ENCODE measurements at places on chromosomes 7 and 10.

DNA sequence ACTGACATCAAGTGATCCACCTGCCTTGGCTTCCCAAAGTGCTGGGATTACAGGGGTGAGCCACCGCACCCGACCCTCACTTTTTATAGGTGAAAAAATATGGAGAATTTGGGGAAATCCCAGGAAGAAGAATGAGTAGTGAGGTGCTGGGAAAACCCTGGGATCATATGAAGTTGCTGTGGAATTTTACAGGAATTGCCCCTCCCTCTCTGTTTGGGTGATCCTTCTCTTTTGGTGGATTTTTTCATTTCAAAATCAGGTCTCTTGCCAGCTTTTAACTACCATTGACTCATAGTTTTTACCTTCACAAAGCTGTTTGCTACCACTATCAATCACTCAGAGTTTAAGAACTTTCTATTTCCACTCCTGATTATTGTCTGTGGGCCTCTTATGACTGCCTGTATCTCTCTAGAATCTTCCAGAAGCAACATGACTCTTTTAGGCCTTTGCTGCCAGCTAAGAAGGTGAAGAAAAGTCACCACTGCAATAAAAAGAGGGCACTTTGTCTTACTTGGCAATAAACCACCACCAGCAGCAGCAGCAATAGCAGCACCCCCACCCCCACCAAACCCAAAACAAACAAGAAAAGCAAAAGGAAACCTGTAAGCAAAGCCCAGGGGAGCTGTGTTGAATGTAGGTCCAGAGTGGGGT lies 4.0 kb upstream of the GIMAP8 start:
- DNase-seq = no peak

DNA sequence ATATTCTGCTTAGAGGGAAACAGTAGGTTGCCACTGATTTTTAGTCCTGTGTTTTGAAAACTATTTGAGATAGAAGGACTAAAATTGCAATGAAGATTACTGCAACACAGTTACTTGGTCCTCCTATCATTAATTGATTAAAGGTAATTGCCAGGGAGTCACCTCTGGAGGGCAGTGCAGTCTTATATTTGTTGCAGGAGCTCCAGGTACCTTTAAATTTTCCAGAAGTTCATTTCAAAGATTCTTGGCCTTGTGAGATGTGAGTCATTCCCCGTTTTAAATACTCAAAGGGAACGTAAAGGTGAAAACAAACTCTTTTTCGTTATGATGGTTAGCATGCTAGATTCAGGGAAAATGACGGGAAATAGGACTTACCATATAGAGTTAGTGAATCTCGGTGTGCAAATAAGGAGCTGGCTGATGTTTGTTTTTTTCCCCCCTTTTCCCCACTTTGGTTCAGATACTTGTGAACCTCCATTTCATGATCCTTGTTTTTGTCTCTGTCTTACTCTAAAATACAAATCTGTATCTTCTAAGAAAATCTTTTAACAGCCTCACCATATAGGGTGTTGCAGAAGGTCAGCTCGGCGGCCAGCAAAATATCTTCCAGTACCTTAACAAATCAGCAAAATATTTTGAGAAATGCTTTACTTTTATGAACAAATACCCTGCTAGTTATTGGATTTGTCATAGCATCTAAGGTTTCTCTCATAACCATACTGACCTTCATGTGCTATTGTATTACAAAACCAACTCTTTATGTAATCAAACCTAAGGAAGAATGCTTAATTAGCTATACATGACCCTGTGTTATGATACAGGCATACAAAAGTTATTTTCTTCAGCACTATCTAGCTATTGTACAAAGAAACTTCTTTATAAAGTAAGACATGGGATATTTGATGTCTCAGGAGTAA lies 143.0 kb upstream of the HDAC9 start:
- peak; percentile 23 for DNase-seq

GRCh38 chr10:126063353-126063791 lies 167.0 kb downstream of the FANK1 start:
- no peak for DNase-seq

- no peak for DNase-seq
Observed at GRCh38 chr10:30758338-30758737, 128.8 kb upstream of the LYZL2 start.

- peak; percentile 17 for DNase-seq
Observed at GRCh38 chr7:123580406-123581161, 21.0 kb upstream of the ASB15 start.

GRCh38 chr7:135792363-135792668 lies 43.7 kb upstream of the FAM180A start:
- no peak for DNase-seq

DNA sequence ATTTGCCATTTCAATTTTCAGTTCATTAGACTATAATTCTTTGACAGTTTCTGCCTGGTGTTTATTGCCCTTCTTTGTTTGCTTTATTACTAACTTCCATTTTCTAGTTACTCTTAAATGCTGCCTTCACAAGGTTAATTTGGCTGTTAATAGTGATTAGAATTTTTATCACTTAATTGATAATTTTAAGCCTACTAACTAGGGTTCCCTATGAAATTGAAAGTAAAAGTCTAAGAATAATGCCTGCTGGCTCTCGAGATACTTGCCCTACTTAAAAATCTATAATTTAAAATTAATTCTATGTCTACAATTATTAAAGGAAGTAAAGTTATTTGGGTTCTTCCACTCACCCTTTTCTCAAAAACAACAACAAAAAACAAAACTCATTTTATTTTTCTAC lies 65.3 kb downstream of the C1GALT1 start:
- no peak for DNase-seq

DNA sequence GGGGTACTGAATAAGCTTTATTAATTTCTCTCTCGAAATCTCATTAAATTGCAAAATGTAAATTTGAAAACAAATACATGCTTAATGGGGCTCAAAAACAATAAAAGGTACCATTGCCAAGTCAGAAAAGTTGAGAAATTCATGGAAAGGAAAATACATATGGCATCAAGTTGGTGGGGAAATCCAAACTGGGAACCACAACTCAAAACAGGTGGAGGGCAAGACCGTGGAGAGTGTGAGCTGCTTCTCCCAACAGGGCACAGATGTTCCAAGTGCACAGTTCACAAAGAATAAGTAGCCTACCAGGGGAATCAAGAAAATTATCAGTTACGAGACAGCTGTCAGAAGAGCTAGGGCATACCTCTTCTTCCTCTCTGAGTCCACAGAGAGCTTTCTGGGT lies 26.6 kb downstream of the MKX start:
- DNase-seq = no peak

DNA sequence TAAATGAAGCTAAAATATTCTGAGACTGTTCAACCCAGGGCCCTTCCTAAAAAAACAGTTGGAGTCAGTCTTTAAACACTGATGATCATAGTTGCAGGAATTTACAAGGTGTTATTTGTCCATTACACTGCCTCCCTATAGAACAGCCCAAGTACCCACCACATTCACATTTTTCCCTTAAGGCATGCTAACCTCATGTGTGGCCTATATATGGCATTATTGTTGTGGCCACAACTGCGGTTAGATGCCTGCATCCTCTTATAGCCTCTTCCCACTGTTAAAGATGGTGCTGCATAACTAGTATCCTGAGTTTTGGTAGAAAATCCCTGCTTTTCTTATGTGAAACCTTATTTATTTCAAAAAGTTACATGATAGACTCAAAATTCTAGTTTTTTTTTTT lies 287.9 kb upstream of the SEMA3A start:
- DNase-seq = no peak

GRCh38 chr10:80318742-80319141 lies 29.3 kb upstream of the MAT1A start:
- DNase-seq = no peak

DNA sequence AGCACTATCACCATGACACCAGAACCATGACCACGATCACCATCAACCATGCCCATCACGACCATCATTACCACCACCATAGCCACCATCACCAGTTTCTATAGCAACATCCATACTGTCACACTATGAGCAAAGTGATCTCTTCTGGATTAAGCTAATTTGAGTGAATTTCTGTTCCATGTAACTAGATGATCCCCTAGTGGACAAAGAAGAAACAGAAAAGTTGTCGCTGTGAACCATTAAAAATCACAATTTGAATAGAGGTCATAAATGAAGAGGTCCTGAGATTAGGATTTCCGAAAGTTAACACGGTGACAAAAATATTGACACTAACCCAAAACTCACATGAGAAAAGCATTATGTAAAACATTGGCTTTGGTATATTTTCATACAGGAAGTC lies 77.6 kb downstream of the CLRN3 start:
- no peak for DNase-seq

GRCh38 chr7:29956487-29956836 lies 33.1 kb downstream of the SCRN1 start:
- no peak for DNase-seq

DNA sequence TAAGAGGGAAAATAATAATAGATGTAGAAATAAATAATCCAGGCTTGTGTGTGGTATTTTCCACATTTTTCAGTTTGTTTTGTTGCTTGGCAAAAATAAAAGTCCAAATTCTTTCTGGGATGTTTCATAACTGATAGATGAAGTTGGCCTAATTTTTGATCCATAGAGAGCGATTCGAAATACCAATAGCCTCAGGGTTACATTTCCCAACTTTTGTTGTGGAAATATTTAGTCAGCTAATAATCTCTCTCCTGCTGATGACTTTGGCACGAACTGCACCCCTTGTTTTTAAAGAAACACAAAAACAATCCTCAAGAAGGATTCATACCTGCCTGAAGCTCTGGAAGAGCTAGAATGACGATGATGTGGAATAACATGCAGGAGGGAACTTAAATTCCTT lies 483.2 kb downstream of the ADRA2A start:
- no peak for DNase-seq

- no peak for DNase-seq
Observed at GRCh38 chr10:108078263-108078662, 913.8 kb upstream of the SORCS1 start.

- DNase-seq = no peak
Observed at GRCh38 chr7:109864230-109864629, 1226.7 kb upstream of the LRRN3 start.

- no peak for DNase-seq
Observed at GRCh38 chr10:53724581-53724980, 952.0 kb upstream of the MBL2 start.

GRCh38 chr10:43372765-43373361 lies 1.4 kb downstream of the FXYD4 start:
- no peak for DNase-seq

DNA sequence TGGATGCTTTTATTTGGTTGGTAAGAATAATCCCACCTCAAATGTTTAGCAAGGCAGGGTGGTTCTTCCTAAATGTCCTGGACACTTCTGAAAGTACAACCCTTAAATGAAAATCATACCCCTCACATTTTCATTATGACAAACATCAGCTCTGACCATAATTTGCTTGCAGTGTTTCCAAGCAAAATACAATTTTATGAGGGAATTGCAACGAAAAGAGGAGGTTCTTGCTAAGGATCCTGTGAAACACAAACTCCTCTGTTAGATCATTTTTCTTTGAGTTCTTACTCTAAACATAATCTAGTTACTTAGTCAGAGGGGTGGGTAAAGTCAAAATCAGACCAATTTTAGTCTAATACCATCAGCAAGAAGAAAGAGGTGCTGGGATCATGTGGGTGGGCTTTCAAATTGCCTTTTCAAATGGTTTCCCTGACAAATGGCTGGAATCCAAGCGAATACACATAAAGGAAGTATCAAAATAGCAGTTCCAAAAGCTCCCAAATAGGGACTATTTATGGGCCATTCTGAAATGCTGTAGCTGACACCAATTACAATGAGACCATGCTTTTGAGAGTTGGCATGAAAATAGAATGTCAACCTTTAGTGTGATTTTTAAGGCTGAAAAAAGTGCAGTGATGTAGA lies 164.9 kb upstream of the INHBA start:
- DNase-seq = no peak

DNA sequence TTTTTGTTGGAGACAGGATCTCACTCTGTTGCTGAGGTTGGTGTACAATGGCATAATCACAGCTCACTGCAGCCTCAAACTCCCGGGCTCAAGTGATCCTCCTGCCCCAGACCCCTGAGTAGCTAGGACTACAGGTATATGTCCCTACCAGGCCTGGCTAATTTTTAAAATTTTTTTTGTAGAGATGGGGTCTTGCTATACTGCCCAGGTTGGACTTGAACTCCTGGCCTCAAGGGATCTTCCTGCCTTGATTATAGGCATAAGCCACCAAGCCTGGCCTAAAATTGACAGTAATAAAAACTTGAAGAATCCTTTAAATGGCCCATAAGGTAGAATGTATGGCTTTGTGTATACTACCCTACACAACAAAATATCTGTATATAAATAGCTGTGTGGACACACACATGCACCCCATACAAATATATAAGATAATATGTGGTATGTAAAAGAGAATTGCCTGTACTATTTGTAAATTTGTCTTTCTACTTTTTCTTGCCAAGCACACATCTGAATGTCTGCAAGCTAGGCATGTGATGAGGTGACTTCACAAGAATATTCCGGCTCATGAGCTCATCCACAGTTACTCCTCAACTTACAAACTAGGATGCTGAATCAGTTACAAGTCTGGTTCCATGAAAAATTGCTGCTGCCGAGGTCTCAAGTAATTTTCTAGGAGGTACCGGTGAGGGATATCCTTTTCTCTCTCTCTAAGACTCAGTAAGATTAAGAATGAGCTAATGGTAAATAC lies 26.6 kb downstream of the POLR3A start:
- no peak for DNase-seq

DNA sequence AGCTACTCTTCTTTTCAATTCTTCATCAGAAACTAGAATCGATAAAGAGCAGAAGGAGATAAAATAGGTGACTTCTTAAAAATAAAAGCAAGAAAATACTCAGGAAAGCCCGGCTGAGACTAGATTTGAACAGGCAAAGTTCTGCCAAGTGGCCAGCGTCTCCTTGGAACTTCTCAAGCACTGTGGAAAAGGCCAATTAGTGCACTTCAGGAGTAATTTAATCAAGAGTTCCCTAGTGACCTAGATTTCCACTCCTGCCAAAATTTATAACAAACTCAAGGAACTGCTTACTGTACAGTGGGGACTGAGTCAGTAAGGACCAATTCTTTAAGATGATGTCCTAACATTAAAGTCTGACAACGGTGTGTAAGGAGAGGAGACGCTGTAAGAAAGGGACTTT lies 57.3 kb downstream of the CHCHD3 start:
- no peak for DNase-seq

- DNase-seq = no peak
Observed at GRCh38 chr10:115073796-115074195, 19.4 kb upstream of the ATRNL1 start.

Data from HuH-7 (cell line).